GM23248 (cell line): ENCODE measurements at places on chromosomes 4 and X. TPM values are rescaled to one million over a fixed set of nuclear protein-coding genes. Genes with fewer than 3 reads are reported as not detected.

Gene USP17L20
- total RNA-seq: not detected in 2 replicates

Gene CLDN2
- not detected in 2 replicates for total RNA-seq

Gene UNC5C
- total RNA-seq: not detected in 2 replicates

Gene CCNB3
- total RNA-seq: not detected in 2 replicates

Gene RNF128
- total RNA-seq: 0.54 TPM in 1 of 2 replicates, not detected in the other

Gene FMR1NB
- total RNA-seq: not detected in 2 replicates

Gene TAF7L
- total RNA-seq: 0.25 and 0.43 TPM in 2 replicates

Gene DCAF12L2
- not detected in 2 replicates for total RNA-seq

Gene CXorf65
- total RNA-seq: not detected in 2 replicates

Gene NDST4
- not detected in 2 replicates for total RNA-seq

Gene ASB12
- total RNA-seq: 0.22 TPM in 1 of 2 replicates, not detected in the other

Gene TEX11
- total RNA-seq: not detected in 2 replicates

Gene HAND2
- 11.2 and 13.4 TPM in 2 replicates for total RNA-seq

Gene BEX5
- total RNA-seq: not detected in 2 replicates

Gene TMPRSS11E
- not detected in 2 replicates for total RNA-seq
